Stimulated activated CD4-positive, alpha-beta T cell treated with anti-CD3 and anti-CD28 coated beads, Interleukin-15, amount 100 ng/mL, for 1 hour (primary cell): ENCODE measurements at places on chromosomes 7 and 10.

DNA sequence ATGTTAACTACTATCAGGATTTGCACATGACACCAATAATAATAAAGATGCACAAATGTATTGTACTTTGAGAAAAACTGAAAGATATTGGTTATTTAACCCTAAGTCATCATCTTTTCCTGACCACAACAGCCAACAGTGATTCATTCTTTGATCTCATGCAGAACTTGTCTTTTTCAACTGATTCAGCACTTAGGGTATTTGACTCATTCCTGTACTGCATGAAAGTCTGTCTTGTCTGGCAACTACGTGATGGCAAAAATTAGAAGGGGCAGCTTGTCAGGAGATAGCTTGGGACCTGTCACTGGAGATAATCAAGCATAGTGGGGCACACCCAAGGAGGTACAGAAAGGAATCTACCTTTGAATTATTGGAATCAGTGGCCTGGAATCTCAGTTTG is 77.8 kb upstream of the LRRC17 start:
- no peak for DNase-seq

- no peak for DNase-seq
Observed at GRCh38 chr7:19752020-19752419, 21.4 kb downstream of the TMEM196 start.

DNA sequence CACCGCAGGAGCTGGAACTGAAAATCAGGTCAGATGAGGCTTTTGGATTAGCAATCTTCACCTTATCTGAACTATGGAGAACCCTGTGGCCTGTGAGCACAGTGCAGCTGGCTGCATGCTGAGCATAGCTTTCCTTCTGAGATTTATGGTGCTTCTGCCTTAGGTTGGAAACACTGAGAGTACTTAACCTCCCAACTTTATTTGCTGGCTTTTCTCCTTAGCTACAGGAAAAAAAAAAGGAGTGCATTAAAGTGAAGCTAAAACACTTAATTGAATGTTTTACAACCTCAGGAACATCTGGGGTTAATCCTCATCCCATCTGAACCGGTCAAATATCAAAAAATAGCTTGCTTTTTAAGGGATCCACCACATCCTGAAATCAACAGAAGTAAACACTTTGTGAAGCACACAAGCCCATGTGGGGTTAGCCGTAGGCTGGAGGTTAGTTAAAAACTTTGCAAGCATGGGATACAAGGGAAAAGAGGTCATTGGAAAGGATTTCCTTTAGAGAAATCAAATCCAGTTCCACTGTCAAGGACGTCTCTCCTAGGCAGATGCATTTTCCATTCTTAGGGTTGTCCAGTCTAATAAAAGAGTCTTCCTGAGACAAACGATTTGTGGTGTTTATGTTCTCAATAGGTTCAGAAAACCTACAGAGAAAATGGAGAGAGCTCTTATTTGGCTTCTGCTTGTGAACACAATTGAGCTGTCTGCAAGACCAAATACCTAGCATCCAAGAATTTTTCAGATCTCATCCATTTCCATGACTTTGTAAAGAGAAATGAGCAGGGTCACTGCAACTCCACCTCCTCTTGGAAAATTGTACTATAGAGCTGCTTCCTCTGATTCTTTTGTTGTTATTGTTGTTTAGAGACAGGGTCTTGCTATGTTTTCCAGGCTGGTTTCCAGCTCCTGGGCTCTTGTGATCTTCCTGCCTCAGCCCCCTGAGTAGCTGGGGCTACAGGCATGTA is 470.4 kb upstream of the IGFBP3 start:
- DNase-seq: no peak

- no peak for DNase-seq
Observed at GRCh38 chr10:24804956-24805355, 81.3 kb upstream of the ARHGAP21 start.

GRCh38 chr10:80476685-80477084 is 22.6 kb downstream of the TSPAN14 start:
- no peak for DNase-seq

- no peak for DNase-seq
Observed at GRCh38 chr7:82018226-82018625, 248.4 kb upstream of the HGF start.

DNA sequence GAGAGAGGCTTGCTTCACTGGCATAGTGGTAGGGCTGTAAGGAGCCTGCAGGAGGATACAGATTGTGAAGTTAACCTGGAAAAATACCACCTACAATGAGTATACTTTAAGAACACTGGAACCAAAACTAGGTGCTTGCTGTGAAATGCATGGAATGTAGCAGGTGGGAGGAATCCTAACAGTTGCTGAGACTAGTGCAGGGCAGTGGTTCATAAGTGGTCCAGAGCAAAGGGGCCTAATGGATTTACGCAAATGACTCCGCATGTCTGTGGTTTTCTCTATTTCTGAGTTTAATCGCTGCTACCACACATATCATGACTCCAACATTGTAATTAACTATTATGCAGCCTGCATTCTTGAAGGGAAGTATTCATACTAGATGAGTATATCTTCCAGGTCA is 218.4 kb downstream of the CHRM2 start:
- no peak for DNase-seq

- no peak for DNase-seq
Observed at GRCh38 chr7:109901926-109902325, 1189.0 kb upstream of the LRRN3 start.

- DNase-seq: no peak
Observed at GRCh38 chr7:111593343-111593742, 31.1 kb upstream of the IMMP2L start.
